ENCODE measurements at places on chromosomes 16 and 17. TPM values are rescaled to one million over a fixed set of nuclear protein-coding genes. Genes with fewer than 3 reads are reported as not detected.

The ATXN7L3 gene
- total RNA-seq: 11.1 TPM

The ATP1B2 gene
- 0.45 TPM for total RNA-seq

The C17orf100 gene
- 0.55 TPM for total RNA-seq

The SPG7 gene
- total RNA-seq: 322 TPM

The ABCA6 gene
- 13.3 TPM for total RNA-seq

The CNGB1 gene
- 0.73 TPM for total RNA-seq

The ZNRF1 gene
- 11.2 TPM for total RNA-seq

DNA sequence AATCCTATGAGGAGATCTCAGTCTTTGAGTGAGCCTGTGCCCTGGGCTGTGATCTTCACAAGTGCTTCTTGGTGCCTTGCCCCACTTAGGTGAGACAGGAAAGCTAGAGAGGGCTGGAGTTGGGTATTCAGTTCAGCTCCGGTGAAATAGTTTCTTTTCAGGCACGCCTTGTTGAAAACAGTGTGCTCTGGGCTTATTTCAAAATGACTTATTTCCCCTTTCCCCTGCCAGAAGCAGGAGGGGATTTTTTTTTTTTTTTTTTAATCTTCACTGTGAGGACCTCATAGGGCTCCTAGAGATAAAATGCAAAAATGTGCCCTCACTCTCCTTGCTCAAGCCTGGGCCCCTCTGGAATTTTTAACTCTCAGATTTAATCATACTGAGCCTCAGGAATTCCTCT, 27.2 kb downstream of the MOSMO start:
- DNase-seq: no peak

- DNase-seq: no peak
These were observed 14.2 kb downstream of the C16orf82 start for GRCh38 chr16:27080895-27081294.

GRCh38 chr17:3693829-3694231, 2.1 kb downstream of the P2RX5 start:
- DNase-seq: no peak

DNA sequence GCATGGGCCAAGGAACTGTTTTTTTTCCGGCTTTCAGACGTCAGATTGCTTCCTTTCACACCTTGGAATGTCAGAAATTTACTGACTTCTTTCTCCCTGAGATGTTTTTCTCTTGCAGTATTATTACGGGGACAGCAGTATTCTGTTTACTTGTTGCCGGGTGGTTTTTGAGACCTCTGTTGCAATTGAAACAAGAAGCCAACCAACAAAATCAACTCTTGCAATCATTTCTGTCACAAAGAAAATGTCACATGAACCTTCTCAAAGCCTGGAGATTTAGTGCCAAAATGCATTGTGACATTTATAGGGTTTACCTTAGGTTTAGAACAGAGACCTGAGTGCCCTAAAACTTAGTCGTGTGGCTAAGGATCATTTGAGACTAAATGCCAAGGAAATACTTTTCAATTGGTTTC, 174.3 kb downstream of the MAP2K6 start:
- no peak for DNase-seq

- no peak for DNase-seq
These were observed 126.1 kb downstream of the VPS53 start for GRCh38 chr17:588519-588918.

DNA sequence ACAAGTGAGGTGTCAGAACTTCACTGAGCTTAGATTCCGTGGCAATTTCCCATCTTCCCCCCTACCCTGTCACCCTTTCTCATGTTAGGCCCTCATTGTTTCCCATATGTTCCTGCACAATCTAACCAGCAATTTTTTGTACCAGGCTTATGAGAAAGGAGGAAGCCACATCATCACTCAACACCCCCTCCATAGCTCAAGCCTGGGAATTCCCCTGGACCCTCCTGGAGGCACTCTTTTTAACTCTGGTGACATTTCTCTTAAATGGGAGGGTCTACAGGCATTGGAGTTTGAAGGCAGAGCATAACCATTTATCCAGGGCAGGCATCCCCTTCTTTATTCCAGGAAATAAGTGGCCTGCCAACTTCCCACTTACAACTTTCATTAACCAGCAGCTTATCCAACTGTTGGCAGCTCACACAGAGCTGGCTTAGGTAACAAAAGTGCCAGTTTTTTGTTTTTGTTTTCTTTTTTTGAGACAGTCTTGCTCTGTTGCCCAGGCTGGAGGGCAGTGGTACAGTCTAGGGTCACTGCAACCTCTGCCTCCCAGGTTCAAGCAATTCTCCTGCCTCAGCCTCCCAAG, 10.4 kb upstream of the GLG1 start:
- no peak for DNase-seq

- DNase-seq: peak; percentile 49
These were observed 79.8 kb downstream of the ZNF423 start for GRCh38 chr16:49776085-49776595.

DNA sequence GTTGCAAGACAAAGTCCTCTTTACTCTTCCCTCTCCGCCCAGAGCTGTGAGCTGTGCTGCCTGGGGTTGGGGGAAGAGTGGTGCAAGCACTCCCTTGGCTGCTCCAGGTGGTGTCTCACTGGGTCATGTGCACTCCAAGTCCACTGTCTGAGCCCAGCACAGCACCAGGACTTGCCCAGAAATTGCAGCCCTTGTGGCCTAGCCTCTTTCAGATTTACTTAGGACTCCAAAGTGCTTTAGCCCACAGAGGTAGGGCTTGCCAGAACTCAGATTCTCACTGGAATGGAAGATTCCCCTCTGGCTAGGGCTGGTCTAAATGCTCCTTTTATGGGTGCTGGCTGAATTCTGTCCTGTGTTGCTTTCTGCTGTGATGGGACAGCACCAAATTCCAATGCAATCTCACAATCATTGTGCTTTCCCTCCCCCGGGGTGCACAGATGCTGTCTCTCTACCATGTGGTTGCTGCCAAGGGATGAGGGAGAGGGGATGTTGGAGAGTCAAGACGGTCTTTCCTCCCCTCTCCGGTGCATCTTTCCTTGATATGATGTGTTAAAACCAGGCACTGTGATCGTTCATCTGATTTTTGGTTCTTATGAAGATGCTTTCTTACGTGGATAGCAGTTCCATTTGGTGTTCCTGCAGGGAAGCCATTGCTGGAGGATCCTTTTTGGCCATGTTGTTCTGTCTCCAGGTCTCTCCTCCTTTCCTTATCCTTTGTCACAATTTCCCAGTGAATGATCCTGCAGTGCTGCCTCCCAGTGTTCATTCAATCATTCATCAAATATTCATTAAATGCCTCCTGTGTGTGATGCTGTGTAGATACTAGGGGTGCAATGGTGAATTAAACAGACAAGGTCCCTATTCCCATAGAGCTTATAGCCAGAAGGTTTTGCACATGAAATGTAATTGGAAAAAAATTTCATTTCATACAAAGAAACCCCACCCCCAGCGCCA, 216.3 kb downstream of the SPECC1 start:
- DNase-seq: no peak

DNA sequence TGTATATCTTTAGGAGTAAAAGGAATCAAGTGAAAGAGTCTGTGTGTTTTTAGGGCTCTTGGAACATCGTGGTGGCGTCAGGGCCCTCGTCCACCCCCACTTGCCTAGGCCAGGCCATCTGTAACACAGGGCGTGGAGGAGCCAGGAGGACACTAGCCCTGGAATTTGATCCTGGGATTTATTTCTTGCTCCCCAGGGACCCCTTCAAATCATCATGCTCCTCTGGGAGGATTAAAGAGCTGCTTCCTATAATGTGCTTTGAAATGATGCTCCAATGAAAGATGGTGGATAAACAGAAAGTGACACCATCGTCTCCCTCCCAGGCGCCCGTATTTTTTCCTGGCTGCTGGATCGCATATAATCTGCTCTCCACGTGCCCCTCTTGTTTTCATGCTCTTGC, 113.3 kb downstream of the AATF start:
- no peak for DNase-seq

DNA sequence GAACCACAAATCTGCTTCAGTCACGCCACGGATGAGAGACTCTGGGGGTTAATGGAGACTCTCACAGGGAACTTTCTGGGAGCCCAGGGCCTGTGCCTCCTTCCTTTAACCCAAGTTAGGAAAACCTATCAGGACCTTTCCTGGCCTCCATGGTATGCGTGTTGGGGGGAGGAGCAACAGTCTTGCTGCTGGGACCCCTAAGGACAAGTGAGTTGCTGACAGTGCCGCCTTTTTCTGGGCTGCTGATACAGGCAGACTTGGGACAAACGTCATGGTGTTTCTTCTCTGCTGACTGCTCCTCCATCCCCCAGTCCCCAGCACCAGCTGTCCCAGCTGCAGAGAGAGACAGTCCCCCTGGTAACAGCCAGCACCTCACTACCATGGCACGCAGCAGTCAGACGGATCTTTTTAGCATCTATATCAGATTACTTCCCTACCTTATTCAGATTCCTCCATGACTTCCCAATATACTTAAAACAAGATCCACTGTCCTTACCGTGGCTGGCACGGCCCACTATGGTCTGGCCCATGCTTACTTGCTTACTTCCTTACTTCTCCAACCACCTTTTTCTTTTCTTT, 6.5 kb downstream of the DPEP2NB start:
- no peak for DNase-seq

- peak; percentile 59 for DNase-seq
These were observed 36.7 kb upstream of the CIBAR2 start for GRCh38 chr16:85148931-85149330.

- peak; percentile 33 for DNase-seq
These were observed 126.0 kb upstream of the CIBAR2 start for GRCh38 chr16:85238233-85238647.

DNA sequence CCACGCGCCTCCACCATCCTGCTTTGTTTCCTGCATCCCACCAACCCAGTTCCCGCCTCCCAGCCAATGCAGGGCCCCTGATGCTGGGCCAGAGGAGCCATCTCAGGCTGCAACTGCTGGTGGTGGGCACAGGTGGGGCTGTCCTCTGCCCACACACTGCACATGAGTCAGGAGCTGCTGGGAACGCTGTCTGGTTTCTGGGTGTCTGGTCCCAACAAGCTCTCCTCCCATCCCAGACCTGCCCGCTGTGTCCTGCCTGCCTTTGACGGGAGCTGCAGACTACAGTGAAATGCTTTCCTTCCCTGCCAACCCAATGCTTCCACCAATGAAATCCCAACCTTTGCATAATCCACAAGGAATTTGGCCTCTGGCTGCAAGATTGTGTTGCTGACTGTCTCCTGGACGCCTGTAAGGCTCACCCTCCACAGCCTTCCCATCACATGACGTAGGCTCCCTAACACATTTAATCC, 98.9 kb downstream of the N4BP1 start:
- no peak for DNase-seq

DNA sequence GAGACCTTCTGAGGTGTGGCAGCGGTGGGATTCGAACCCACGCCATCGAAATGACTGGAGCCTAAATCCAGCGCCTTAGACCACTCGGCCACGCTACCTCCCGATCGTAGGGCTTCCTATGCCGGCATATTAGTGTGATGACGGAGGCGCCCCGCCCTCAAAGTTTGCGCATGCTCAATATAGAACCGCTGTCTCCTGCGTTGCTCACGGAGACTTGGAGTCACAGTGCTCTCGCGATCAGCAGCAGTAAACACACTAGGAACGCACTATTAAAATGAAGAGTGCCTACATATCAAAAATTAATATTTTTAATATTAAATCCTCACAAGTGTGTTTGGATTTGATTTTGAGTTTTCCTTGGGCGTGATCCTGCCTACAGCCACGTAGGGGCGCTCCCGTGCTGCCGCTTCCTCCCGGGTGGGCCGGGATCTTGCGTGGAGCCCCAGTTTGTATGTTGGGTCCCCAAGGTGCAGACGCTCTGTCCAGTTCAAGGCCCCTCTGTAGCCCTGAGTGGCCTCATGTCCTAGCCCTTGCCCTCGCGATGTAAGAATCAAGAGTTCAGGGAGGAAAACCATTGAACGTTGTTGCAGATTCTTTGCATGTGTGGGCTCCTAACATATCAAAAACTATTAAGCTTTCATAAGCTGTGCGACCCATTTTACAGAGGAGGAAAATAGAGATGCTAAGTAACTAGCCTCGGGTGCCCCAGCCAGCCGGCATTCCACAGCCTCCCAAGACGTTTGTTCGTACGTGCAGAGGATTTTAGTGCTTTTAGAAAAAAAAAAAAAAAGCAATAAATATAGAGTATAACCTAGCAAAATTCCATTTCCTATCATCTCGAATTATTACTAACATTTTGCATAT, 10.2 kb upstream of the EEF2K start:
- DNase-seq: peak; percentile 97

GRCh38 chr16:28555561-28555960, 1.8 kb downstream of the SGF29 start:
- no peak for DNase-seq

- DNase-seq: no peak
These were observed 492.2 kb downstream of the CDH11 start for GRCh38 chr16:64629622-64630021.

GRCh38 chr16:1809281-1809801, 15.8 kb upstream of the IGFALS start:
- DNase-seq: no peak

GRCh38 chr16:66256919-66257318, 109.6 kb upstream of the CDH5 start:
- no peak for DNase-seq

DNA sequence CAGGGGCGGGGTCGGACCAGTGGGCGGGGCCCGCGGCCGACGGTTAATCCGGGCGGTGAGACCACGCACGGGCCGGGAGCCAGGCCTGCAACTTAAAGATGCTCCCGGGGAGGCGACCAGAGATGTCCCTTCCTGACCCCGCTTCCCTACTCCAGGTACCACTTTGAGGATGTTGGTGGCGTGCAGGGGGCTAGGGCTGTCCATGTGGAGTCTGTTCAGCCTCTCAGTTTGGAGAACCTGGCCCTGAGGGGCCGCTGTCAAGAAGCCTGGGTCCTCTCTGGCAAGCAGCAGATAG, 580 bp downstream of the RANGRF start:
- no peak for DNase-seq

DNA sequence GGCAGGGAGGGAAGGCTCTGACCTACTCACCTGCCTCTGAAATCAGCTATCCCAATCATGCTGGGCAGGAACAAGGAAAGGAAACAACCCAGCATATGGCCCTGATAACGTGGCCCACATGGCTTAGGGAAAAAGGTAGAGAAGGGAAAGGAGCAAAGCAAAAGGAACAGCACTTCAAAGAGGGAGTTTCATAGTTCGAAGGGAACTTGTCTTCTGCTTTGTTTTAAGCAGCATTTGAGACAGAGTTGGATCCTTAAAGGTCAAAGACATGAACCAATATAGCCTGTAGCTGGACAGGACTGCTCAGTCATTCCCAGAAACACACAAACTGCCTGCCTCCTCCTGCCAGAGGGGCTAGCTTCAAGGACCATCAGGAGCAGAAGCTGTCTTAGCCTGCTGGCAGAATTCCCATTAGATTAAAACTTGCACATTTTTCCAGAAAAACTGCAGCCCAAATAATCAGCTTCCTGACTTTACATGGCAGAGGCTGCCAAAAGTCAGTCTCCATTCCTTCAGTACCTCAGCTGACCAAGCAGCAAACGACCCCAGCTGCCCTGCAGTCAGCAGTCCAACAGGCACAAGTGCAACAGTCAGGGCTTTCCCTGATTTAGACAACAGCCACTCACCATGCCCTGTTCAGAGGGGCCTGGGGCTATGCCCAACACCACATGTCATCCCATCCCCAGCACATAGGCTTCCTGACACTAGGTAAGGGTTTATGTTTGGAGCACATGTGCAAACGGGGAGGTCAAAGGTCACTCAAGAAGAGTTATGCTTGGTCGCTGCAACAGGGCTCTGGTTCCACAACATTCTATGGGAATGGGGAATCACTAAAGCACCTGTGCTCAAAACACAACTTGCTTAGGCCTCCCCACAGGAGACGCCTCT, 32.5 kb downstream of the RANBP10 start:
- peak; percentile 24 for DNase-seq

GRCh38 chr17:12992676-12993075, 25.2 kb downstream of the ELAC2 start:
- no peak for DNase-seq
